ENCODE measurements at places on chromosomes 2 and 18.

DNA sequence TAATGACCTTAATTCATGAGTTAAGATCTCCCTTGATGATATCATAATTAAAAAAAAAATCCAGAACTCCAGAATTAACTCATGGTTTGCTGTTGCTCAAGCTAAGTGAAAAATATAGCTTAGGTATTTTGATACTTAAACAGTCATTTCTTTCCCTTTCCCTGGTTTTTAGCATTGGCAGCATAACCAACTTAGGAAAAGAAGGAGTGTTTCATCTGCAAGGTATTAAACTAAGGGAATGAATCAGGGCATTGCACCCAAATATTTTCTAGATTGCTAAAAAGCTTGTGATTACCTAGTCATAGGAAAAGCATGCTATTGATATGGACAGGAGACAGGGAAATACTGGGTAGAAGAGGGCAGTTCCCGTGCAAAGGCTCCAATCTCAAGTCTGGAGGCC lies 207.2 kb downstream of the LRP1B start:
- DNase-seq = no peak

GRCh38 chr2:29041161-29041660 lies 33.1 kb downstream of the PCARE start:
- DNase-seq = no peak

DNA sequence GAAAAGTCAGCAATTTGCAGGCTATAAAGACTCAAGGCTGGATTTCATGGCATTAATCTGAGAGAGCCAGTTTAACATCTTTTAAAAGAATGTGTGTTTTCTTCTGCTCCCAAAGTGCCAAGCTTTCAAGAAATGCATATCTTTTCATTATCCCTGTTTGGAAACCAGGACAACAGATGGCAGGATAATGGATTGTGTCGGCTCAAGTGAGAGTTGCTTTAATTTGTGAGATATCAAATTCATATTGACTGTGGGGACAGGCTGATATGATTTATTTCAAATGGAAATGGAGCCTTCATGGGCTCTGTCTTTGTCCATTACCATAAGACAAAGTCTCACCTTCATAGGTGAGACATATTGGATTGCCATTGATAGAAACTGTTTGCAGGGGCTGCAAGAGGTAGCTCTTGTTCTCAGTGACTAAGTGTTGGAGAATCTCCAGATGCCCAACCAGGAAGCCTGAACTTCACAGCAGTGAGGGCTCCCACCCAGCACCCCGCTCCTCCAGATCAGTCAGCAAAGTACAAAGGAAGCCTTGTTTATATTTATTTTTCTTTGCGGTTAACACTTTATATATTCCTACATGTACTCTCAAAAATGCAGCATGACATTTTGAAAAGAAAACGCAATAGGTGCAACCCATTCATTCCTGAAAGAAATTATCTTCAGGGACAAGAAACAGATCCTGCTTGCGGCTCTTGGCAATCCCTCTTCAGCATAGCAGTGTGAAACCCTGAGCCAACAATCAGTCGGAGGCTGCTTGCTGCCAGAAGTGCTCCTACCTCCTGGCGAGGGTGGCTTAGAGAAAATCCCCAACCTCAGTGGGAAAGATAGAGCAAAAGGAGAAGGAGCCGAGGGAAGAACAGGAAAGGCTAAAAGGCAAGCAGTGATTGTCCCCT lies 65.8 kb upstream of the ATL2 start:
- no peak for DNase-seq

DNA sequence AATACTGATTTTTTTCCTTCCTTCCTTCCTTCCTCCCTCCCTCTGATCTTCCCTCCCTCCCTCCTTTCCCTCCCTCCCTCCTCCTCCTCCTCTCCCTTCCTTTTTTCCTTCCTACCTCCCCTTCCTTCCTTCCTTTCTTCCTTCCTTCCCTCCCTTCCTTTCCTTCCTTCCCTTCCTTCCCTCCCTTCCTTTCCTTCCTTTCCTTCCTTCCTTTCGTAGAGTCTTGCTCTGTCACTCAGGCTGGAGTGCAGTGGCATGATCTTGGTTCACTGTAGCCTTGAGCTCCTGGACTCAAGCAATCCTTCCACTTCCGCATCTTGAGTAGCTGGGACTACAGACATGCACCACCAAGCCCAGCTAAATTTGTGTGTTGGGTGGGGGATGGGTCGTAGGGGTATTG lies 8.9 kb upstream of the TMEM131 start:
- DNase-seq = no peak

- no peak for DNase-seq
These were observed 219.5 kb upstream of the SOX11 start for GRCh38 chr2:5472673-5473072.

GRCh38 chr2:127305990-127306585 lies 12.1 kb upstream of the ERCC3 start:
- no peak for DNase-seq

- DNase-seq = no peak
These were observed 76.1 kb upstream of the ETAA1 start for GRCh38 chr2:67320861-67321587.

GRCh38 chr2:129861666-129862288 lies 117.7 kb upstream of the RAB6C start:
- no peak for DNase-seq

GRCh38 chr2:125280265-125280664 lies 1255.2 kb downstream of the CNTNAP5 start:
- DNase-seq = no peak

- no peak for DNase-seq
These were observed 64.3 kb upstream of the HPCAL1 start for GRCh38 chr2:10238396-10238795.

GRCh38 chr18:57433934-57434535 lies 1.1 kb upstream of the ONECUT2 start:
- DNase-seq = no peak

GRCh38 chr2:157592948-157593347 lies 35.7 kb downstream of the ACVR1C start:
- DNase-seq = no peak

DNA sequence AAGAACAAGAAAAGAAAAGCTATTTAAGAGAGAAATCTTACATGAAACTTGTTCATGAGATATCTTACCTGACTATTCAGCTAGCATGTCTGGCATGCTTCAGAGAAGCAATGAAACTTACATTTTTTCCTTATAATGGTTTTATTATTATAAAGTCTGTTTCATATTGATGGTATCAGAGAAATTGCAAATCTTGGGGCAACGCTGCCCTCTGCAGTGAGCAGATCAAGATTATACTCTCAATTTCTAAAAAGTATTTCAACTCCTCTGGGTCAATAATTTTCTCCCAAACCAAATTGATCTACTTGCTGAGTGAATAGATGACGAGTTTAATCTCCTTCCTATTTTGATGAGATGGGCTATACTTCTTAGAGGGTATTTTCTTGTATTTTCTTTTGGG lies 235.6 kb downstream of the NUP35 start:
- DNase-seq = no peak

GRCh38 chr2:183495079-183495478 lies 370.8 kb downstream of the NUP35 start:
- DNase-seq = no peak

GRCh38 chr2:230658577-230658876 lies 54.1 kb upstream of the CAB39 start:
- no peak for DNase-seq

GRCh38 chr2:100548771-100549170 lies 14.0 kb upstream of the PDCL3 start:
- no peak for DNase-seq

Data from activated CD8-positive, alpha-beta memory T cell treated with anti-CD3 and anti-CD28 coated beads for 1 hour (primary cell).